ENCODE measurements at places on chromosomes 6 and 20. TPM values are rescaled to one million over a fixed set of nuclear protein-coding genes. Genes with fewer than 3 reads are reported as not detected.

Gene RNF39
- not detected for total RNA-seq

Gene HSPA12B
- not detected for total RNA-seq

Gene MPIG6B
- total RNA-seq, result not detected

Gene PLCB4
- 13.0 TPM for total RNA-seq

GRCh38 chr20:63028461-63028921 lies 21.7 kb upstream of the BHLHE23 start:
- no peak overlapping the region for H3K4me3 ChIP-seq
- no peaks in the 10 kb centered on the region for H3K36me3 ChIP-seq
- peak; percentile 79 for DNase-seq

DNA sequence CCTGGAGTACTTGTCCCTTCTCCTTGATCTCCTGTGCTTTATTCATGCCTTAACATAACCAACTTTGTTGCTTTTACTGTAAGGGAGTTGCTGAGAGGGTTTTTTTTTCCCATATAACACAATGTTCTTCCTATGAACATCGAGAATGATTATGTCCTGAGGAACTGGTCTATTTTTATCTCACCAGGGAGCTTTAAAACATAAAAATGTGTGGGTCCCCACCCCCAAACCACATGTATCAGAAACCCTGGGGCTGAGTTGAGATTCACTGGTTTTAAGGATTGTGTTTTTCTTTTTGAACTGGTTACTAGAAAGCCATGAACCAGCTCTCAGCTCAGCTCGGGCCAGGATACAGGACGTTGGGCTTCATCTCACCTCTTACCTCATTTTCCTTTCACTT lies 118.5 kb upstream of the JAG1 start:
- H3K27ac ChIP-seq, result no peak overlapping the region
- H3K36me3 ChIP-seq, result no peaks in the 10 kb centered on the region
- no peak overlapping the region for H3K4me3 ChIP-seq
- peaks cover 3% of the 10 kb centered on the region for H3K27me3 ChIP-seq
- peak; percentile 81 for DNase-seq

- H3K36me3 ChIP-seq, result no peaks in the 10 kb centered on the region
- H3K27me3 ChIP-seq, result no peaks in the 10 kb centered on the region
Observed at GRCh38 chr6:134446896-134447295, 129.0 kb upstream of the SGK1 start.

DNA sequence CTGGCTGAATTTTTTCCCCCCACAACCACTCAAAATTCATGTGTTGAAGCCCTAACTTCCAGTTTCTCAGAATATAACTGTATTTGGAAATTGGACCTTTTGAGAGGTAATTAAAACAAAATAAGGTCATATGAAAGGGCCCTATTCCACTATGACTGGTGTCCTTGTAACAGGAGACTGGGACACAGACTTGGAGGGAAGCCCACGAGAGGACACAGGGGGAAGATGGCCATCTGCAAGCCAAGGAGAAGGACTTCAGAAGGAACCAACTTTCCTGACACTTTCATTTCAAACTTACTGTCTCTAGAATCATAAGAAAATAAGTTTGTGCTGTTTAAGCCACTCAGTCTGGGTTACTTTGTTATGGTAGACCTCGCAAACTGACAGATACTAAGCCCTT lies 134.6 kb downstream of the ATXN1 start:
- no peak for DNase-seq
- H3K36me3 ChIP-seq, result no peaks in the 10 kb centered on the region
- H3K4me1 ChIP-seq, result peaks cover 24% of the 10 kb centered on the region
- no peak overlapping the region for H3K27ac ChIP-seq
- no peak overlapping the region for H3K4me3 ChIP-seq
- no peaks in the 10 kb centered on the region for H3K27me3 ChIP-seq

DNA sequence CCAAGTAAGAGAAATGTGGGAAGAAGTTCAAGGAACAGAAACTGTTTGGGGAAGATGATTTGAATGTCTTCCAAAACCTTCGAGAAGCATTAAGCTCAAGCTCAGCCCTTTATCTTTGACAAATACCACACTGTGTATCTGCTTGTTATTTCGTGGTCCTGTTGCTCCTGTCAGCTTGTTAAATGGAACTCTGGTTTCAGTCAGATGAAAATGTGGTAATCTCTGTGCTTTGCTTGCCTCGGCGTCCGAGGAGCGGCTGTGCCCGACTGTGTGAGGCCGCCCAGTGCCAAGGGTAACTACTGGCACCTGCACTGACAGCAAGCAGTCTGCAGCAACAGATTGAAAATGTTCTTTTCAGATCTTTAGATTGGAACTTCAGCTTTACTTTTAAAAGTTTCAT lies 577.9 kb upstream of the FLRT3 start:
- H3K27ac ChIP-seq, result no peak overlapping the region
- H3K27me3 ChIP-seq, result no peaks in the 10 kb centered on the region
- DNase-seq, result no peak
- no peak overlapping the region for H3K4me3 ChIP-seq

- no peaks in the 10 kb centered on the region for H3K27me3 ChIP-seq
- H3K4me3 ChIP-seq, result no peak overlapping the region
Observed at GRCh38 chr20:35497780-35498189, 31.7 kb downstream of the C20orf173 start.

- H3K27me3 ChIP-seq, result peaks cover 72% of the 10 kb centered on the region
- peaks cover 2% of the 10 kb centered on the region for H3K4me1 ChIP-seq
- DNase-seq, result no peak
- H3K36me3 ChIP-seq, result no peaks in the 10 kb centered on the region
- no peak overlapping the region for H3K27ac ChIP-seq
- H3K4me3 ChIP-seq, result no peak overlapping the region
Observed at GRCh38 chr20:49318430-49319207, 40.8 kb upstream of the ZNFX1 start.

GRCh38 chr6:84353459-84354423 lies 126.3 kb upstream of the CEP162 start:
- H3K27me3 ChIP-seq, result peaks cover 2% of the 10 kb centered on the region
- no peak for DNase-seq
- H3K36me3 ChIP-seq, result no peaks in the 10 kb centered on the region
- no peak overlapping the region for H3K4me3 ChIP-seq
- no peak overlapping the region for H3K27ac ChIP-seq

- H3K4me1 ChIP-seq, result no peaks in the 10 kb centered on the region
- no peak overlapping the region for H3K4me3 ChIP-seq
- no peak overlapping the region for H3K27ac ChIP-seq
- DNase-seq, result no peak
- no peaks in the 10 kb centered on the region for H3K36me3 ChIP-seq
Observed at GRCh38 chr6:1869308-1869707, 259.6 kb downstream of the FOXC1 start.
